ENCODE measurements at places on chromosomes 11 and 22.

GRCh38 chr11:94851864-94852636 lies 83.9 kb downstream of the AMOTL1 start:
- no peak for DNase-seq

DNA sequence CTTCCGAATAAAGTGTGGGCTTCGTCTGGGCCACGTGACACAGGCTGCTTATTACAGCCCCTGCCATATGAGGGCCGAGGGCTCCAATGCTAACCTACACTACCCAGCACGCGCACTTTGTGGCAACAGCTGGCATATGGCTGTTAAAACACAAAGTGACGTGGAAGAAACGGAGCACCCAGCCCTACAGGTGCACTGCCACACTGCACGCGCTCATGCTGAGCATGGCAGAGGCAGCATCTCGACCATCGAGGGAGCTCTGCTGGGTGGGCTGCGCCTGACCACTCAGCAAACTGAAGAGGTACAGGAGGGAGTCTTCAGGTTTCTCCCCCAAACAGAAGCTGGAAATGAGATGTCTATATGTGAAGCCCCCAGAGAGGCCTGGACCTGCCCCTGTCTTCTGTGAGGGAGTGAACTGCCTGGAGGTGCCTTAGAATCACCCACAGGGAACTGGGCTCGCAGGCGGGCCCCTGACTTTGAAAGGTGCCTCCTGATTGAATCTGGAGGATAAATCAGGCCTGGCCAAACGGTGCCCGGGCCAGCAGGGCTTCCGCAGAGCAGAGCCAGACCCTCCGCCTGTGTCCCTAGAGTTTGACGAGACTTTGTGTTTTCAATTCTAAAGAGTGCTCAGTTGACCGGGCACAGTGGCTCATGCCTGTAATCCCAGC lies 18.3 kb downstream of the TSSC4 start:
- DNase-seq, result no peak

DNA sequence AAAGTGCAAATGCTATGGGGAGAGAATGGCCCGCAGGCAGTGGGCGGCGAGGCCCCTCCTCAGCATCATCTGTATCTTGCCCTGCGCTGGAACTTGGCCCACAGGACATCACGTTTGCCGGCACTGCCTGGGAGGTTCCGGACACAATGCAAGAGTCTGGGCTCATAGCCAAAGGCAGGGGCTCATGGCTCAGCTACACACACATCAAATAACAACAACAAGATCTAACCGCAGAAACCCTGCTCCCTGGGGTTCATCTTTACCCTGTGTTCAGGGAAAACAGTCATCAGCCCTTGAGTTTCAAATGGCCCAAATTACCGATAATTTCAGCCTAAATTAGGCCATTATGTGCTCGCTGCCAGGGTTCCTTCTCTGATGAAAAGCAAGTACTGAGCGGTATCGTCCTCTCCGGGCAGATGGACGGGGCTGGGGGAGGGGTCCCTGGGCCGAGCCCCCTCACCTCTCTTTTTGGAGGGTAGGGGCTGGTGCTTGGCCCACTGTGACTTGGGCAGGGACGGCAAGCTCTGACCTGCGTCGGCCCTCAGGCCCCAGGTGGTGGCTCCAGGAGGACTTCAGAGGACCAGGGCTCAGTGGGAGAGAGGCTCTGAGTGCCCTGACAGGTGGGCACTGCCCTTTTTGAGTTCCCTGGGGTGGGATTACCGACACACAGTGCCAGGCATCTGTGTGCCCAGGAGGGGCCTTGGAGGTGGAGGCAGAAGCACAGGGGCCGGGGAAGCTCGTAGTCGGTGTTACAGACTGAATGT lies 25.0 kb upstream of the GAL start:
- DNase-seq, result no peak

DNA sequence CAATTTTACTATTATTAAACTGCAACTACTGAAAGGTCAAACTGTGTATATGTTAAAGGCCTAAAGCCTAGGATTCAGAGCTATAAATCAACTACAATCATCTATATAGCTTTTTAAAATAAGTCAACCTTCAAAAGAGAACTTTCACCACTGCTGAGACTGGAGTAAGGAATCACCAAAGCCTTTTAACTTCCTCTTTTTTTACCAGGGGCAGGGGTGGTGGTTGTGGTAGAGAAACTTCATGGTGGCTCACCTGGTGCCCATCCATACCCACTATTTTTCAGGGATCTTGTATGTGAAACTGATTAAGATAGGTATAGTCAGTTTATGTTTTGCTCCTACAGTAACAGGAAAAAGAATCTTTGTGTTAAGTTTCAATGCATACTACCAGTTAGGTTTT lies 31.5 kb downstream of the TSG101 start:
- no peak for DNase-seq

DNA sequence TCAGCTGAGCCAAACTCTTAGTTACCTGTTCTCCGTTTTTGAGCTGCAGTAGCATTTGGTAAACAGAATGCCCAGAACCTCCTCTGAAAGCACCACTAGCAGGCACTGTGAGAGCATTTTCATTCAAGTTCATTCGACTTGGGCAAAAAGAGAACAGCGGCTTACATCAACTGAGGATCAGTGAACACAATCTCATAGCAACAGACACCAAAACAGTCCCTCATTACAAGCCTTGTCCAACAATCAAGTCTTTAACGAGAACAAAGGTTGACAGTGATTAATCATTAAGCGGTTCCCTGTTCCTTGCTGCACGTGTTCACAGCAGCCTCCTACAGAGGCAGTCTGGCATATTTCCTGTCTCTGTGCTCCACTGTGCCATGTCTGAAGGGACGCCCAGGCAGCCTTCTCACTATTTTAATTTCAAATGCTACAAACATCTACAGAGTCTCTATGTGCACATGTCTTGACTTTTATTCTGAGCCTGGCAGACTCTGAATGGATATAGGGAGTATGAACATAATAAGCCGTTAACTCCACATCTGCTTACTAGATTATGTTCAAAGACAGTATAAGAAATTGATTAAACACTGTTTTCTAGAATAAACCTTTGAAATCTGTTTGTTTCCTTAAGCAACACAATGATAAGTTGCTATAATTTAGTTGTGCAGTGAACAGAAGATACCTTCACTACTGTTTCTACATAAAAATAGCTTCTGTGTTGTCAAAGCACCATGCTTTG lies 88.3 kb upstream of the MTMR2 start:
- peak; percentile 72 for DNase-seq

GRCh38 chr22:49689858-49690257 lies 137.8 kb downstream of the BRD1 start:
- DNase-seq, result no peak

- no peak for DNase-seq
Observed at GRCh38 chr22:29023172-29023796, 38.3 kb downstream of the C22orf31 start.

GRCh38 chr11:22173532-22173931 lies 19.4 kb upstream of the ANO5 start:
- no peak for DNase-seq

DNA sequence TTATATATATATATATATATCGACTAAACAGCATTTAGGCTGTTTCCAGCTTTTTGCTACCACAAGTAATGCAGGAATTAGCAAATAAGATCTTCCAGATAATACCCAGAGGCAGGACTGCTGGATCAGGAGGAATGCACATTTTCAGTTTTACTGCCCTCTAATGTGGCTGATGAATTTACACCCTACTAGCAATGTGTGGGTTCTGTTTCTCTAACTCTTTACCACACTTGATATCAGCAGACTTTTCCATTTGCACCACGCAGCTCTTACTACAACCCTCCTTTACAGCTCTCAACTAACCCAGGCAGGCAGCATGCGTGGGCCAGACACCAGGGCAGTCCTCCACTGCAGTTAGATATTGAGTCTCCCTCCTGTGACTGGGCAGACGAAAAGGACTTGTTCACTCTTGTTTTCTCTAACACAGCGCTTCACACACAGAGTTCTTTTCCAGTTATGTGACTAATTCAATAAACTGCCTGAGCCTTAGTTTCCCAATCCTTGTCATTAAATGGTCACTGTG lies 67.7 kb downstream of the IGLL5 start:
- no peak for DNase-seq

DNA sequence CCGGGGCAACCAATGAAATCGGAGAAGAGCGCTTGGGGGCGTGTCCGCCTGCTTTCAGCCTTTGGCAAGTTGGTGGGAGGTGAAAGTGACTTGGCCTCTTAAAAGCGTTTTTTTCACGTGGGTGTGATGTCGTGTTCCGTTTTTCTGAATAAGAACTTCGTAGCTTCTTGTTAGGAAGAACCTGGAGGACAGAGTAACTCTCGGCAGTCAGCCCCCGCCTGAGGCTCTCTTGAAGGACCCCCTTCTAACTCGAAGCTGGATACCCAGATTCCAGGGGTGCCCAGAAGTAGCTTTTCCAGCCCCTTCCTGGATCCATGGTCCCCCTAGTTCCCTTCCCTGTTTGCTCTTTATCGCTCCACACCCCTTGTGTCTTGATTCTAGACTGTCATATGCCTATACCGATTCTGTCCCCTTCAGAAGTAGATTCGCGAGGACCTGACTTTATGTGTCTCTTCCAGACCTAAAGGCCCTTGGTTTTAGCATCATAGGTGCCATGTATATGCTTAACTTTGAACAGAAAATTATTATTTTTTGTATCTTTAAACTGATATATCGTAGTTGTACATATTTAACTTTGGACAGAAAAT lies 915 bp upstream of the OSBP start:
- DNase-seq, result no peak

DNA sequence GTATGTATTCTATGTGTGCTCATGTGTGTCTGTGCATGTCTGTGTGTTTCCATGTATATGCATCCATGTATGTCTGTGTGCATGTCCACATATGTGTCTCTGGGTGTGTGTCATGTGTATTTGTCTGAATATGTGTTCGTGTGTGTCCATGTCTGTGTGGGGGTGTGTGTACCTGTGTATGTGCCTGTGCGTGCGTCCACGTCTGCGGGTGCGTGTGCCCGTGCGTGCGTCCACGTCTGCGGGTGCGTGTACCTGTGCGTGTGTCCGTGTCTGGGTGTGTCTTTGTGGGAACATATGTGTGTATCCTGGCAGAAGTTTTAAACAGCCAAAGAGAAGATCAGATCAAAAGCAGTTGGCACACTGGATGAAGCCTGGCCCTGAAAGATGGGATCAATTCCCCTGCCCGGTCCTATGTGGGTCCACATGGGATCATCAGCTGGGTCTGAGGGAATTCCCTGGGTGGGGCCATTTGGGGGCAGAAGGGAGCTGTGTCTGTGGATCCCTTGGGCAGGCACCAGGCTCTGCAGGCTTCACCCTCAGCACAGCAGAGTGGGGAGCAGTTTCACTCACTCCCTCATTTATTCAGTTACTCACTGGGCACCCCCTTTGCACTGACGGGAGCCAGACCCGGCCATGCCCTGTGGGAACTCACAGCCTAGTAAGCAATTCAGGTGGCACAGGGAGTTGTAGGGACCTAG lies 167.4 kb downstream of the MN1 start:
- DNase-seq, result no peak

DNA sequence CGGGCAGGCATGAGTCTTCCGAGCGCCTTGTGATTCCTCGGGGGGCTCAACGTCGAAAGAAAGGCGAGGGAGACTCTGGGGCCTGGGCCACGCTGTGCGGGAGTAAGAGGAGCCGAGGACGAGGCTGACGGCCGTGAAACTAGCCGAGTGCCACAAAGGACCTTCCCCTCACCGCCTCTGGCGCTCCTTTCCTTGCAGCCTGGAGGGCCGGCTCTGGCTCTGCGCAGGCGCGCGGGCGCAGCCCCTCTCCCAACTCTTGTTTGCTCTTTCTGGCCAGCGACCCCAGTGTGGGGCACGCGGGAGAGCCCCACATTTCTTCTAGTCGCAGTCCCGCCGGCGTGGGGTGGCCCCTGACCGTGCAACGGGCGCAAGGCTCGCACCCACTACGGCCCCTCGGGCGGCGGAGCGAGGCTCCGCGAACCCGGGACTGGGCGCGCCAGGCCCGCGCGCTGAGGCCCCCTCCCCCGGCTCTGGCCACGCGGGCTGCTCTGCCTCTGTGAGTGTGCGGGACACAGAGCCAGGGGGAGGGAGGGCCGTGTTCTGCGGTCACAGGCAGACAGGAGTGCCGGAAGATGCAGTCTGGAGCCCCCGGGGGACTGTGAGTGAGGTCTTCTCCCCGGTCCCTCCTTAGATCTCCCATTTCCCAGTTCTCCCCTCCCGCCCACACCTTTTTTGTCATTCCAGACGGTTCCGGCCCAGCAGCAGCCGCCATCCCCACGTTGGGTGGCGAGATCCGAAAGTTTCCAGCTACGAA lies 1.0 kb upstream of the TOB2 start:
- DNase-seq, result peak; percentile 65

DNA sequence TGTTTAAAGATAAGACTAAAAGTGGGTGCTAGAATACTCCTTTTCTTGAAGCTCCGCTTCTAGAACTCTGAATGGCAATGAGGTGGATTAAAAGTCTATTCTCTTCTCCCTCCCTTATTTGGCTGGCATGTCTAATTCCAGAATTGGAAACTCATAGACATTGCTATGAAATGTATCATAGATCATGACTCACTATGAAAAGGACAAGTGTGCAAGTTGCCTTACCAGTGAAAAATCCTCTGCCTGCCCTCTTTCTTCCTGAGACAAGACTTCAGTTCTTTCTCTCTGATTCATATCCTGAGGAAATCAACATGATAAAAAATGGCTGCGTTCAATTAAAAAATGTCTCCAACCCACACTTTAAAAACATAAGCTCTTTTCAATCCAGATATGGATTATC lies 73.2 kb upstream of the BLID start:
- DNase-seq, result no peak

DNA sequence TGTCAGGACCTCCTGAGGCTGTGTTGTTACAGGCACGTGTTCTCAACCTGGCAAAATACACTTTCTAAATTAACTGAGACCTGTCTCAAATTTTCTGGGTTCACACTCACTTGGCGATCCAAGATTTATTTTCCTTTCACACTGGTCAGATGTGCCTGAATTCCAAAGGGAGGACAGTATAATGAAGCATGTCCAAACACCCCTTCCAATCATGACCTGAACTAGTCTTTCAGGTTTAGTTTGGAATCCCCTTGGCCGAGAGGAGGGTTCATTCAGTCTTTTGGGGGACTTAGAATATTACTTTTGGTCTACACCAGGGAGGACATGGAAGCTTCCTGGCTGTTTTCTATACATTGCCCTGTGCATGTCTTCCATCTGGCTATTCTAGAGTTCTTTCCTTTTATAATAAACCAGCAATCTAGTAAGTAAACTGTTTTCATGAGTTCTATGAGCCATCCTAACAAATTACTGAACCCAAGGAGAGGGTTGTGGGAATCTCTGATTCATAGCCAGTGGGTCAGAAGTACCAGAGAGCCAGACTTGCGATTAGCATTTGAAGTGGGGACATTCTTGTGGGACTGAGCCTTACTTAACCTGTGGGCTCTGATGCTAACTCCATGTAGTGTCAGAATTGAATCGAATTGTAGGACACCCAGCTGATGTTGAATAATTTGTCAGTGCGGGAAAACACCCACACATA lies 14.8 kb upstream of the TMEM216 start:
- DNase-seq, result no peak

GRCh38 chr11:57476757-57477506 lies 16.6 kb downstream of the RTN4RL2 start:
- DNase-seq, result no peak

- no peak for DNase-seq
Observed at GRCh38 chr11:70399681-70400112, 1.4 kb downstream of the CTTN start.

- DNase-seq, result no peak
Observed at GRCh38 chr11:64120951-64121569, 44.9 kb downstream of the MACROD1 start.
